Lung (tissue), 17 donors: ENCODE measurements at places on chromosomes 16 and 17.

DNA sequence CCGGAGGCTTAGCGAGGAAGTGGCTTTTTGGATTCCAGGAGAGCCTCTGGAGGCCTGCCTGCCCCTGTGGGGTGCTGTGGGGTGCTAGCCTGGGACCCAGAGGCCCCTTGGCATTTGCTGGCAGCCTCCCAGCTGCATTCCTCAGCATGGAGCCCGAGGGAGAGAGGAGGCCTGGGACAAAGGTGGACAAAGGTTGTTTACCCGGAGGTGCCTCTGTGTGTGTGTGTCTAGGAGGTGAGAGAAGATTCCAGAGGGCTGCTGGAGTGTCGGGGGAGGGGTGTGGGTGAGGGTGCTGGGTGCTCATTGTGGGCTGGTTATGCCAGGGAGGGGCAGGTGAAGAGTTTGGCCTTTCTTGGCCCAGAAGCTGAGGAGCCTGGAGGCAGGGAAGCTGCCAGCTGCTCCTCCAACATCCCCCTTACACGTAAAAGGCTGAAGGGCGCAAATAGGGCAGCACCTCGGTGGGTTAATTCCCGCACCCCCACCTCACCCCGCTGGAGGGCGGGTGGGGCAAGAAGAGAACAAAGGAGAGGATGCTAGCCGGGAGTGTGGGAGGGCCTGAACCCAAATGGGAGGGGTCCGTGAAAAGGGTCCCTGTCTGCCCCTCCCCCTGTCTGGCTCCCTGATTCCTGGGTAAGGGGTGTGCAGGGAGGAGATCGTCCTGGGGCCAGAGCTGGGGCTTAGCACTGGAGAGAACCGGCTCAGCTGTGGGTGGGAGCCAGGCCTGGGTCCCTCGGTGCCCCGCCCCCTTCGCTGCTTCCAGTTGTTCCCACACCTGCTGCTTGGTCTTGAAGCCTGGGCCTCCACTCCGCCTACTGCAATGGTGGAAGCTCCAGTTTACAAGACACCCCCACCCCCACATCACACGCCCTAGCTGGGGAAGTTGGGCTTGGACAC, 9.9 kb downstream of the HEXIM2 start:
- peak; percentile 67 for DNase-seq

- DNase-seq: no peak
Measured at GRCh38 chr16:9966569-9967157, 215.6 kb downstream of the GRIN2A start.

- DNase-seq: peak; percentile 36
Measured at GRCh38 chr17:60573236-60574051, 26.5 kb upstream of the PPM1D start.

- no peak for DNase-seq
Measured at GRCh38 chr17:17796787-17797061, 40.1 kb downstream of the SREBF1 start.

DNA sequence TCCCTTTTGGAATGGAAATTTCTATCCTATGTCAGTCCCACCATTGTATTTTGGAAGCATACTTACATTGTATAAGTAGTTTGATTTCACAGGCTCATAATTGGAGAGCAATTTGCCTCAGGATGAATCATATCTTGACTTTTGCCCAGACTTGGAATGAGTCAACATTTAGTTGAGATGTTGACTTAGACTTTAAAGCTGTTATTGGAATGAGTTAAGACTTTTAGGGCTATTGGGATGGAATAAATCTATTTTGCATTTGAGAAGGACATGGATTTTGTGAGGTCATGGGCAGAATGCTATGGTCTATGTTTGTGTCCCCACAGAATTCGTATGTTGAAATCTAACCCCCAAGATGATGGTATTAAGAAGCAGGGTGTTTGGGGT, 12.2 kb upstream of the ZNF594 start:
- DNase-seq: no peak

DNA sequence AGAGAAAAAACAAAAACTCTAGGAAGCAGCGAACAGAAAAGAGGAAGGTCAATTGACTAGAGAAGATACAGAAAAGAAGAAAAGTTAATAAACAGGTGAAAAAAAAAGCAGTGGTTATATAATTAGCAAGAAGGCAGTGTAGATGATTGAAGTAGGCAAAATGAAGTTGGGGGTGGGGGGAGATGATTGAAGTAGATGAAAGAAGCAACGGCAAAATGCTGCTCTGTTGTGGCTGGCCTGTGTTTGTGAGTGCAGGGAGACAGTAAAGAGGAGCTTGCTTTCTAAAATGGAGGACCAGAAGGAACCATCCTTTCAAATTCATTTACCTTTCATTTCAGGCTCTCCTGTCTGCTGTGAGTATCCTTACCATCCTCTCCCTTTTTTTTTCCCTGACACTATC, 3.6 kb downstream of the EVI2B start:
- DNase-seq: no peak

DNA sequence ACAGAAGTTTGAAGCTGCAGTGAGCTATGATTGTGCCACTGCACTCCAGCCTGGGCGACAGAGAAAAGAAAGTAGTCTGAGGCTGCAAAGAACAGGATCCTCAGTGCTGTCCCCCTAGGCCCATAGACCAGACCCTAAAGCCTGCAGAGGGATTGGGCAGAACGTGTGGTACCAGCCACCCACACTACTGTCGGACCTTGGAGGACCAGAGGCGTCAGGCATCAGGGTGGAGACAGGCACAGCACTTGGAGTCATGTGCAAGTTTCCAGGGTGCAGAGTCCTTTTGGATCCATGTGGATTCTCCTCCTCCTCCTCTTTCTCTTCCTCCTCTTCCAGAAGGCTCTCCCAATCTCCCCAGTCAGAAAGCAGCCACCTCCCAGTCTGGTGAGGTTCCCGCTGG, 2.2 kb downstream of the SDR42E2 start:
- no peak for DNase-seq

DNA sequence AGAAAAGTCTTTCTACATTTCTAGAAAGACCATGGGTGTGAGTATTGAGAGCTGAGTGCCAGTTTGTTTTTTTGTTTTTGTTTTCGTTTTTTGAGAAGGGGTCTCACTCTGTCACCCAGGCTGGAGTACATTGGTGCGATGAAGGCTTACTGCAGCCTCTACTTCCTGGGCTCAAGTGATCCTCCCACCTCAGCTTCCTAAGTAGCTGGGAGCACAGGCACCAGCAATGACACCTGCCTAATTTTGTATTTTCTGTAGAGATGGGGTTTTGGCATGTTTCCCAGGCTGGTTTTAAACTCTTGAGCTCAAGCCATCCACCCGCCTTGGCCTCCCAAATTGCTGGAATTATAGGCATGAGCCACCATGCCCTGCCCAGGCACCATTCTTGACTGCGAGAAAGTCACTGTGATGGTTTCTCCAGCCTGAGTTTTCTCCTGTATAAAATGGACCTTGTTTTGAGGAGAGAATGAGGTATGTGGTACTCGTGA, 673.8 kb downstream of the MAF start:
- no peak for DNase-seq

DNA sequence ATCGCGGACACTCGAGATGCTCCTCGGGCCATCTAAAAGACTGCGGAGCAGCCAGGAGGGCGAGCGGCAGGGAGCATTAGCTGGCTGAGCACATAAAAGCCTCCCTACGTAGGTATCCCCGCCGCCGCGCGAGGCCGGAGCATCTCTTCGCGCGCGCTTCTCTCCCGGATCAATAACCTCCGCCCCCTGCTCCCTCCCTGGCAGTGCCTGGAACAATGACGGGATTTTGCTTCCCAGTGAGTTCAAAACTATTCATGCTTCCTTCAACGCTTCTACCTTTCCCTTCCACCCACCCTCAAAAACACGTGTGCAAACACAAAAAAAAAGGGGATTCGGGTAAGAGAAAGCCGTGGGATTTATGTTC, 984 bp downstream of the CENPV start:
- DNase-seq: no peak

DNA sequence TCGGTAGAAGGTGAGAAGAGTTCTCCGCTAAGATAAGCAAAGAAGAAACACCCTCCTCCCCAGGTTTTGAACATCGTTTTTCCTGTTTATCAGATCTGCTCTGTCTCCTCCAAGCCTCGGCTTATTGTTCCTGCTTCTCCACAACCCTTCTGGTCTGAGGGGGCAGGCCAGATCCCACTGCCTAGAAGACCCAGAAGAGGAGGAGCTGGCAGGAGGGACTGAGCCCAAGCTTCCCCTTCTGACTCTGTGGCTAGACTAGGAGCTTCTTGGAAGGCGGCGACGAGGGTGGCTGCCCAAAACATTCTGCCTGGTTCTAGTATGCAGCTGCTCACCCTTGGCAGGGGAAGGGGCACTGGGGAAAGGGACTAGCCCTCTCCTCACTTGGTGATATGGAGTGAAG, 5.2 kb upstream of the HOXB5 start:
- DNase-seq: no peak

- DNase-seq: no peak
Measured at GRCh38 chr17:34763728-34764665, 184.6 kb downstream of the TMEM132E start.

GRCh38 chr16:79132701-79133100, 467.8 kb downstream of the MAF start:
- peak; percentile 98 for DNase-seq

- peak; percentile 3 for DNase-seq
Measured at GRCh38 chr16:61887903-61888302, 148.3 kb downstream of the CDH8 start.

- DNase-seq: no peak
Measured at GRCh38 chr17:76772842-76773525, 35.1 kb downstream of the MFSD11 start.

GRCh38 chr17:74337834-74338500, 11.9 kb downstream of the KIF19 start:
- no peak for DNase-seq

DNA sequence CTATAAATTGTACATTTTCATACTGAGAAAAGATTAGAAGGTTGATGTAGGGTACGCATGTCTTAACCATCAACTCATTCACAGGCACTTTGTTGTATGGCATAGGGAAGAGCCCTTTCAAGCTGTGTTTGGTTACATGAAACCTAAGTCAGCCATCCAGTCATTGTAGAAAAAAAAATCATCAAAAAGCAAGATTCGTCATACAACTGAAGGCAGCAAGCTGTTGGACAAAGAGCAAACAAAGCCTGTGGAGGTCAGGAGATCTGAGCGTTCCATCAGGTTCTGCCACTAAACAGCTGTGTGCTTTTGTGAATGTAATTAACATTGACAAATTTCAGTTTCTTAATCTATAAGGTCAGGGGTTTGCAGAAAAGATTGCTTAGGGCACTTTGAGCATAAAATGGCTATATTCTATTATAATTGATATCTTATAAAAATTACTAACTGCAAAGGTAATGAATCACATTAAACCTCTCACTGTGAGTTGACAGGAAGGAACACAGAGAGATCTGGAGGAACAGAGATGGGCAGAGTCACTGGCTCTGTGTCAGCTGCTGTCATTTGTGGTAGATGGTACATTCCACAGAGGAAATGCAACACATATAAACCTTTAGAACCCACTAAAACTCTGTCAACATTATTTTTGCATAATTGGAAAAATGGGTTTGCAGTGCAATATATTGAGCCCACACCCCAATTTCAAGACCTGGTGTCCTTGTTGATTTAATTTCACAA, 66.3 kb upstream of the MYOCD start:
- no peak for DNase-seq

DNA sequence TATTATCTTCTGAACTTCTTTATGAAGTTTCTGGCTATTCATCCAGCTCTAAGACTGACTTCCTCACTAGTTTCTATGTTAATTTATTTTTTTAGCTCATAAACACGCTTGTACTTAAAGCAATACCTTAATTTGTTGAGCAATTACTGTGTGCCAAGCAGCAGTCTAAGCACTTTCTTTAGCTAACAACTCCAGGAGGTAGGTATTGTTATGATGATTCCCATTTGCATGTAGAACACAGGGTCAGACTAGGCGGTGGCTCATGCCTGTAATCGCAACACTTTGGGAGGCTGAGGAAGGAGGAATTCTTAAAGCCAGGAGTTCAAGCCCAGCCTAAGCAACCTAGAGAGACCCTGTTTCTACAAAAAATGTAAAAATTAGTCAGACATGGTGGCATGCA, 19.8 kb downstream of the DNAH3 start:
- DNase-seq: no peak

- DNase-seq: no peak
Measured at GRCh38 chr16:58508671-58509251, 6.6 kb upstream of the SETD6 start.

DNA sequence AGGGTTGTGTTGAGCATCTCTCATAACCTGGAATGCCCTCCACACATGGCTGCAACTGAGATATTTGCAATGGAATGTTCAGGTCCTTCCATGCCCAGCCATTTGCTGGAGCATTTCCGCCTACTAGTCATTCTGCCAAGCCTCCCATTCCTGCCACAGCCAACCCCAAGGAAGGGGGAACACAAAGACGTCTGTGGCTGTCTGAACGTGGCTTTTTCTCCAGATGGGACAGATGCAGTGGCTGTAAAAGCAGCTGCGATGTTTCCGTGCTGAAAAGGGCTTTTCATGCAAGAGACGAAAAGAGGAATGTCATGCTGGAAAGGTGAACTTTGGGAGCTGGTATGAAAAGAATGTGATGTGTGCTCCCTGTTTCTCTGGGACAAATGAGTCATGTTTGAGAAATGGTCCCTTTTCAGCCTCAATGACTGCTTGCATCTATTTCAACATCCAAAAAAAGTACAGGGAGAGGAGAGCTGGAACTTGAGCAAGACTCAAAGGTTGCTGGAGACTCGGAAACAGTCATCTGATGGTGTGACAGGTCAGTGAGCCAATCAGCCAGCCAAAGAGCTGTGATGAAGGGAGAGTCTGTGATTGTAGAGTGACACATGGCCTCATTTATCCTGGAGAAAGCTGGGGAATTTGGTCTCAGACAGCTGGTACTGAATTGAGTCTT, 208.9 kb downstream of the SHISA9 start:
- no peak for DNase-seq

DNA sequence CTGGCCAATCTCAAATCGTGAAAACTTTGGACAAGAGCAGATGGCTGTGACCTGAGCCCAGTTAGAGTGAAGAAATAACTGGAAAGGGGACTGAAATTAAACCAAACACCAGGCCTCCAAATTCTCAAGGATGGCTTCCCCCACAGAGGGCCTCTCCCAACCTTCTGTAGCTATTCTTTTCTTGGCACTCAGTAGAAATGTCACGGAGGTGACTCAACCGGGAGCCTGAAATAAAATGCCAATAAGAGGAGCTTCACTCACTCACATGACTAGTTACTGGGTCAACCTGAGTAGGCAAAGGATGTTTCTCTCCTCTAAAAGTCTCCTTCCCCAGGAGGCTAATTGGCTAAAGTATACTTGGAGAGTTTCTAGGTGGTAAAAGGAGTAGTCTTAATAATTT, 230.7 kb downstream of the MAF start:
- no peak for DNase-seq

DNA sequence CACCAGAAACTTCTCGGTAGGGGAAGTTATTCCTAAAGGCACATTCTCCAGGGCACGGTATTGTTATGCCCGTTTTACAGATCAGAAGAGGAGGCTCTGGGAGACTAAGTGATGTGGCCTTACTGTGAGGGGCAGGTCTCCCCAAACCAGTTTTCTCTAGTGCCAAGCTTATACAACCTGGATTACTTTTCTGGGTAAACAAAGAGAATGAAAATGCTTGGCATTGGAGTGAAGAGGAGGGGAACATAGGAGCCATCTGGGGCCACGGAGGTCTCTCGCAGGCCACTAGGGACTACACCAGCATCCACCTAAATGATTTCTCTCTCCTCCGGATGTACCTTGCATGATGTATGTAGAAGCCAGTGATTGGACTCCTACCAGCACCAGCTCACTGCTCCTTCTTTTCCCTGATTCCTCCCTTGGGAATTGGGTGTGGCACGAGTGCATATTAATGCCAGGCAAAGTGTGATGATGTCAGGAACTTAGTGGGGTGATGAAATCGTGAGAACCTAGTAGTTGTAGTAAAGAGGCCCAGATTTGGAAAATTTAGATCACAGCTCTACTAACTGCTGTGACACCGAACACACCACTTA, 674 bp downstream of the TOM1L1 start:
- DNase-seq: peak; percentile 17

- peak; percentile 31 for DNase-seq
Measured at GRCh38 chr17:21375162-21375560, 996 bp upstream of the KCNJ12 start.
